ENCODE measurements at places on chromosomes 4 and X. TPM values are rescaled to one million over a fixed set of nuclear protein-coding genes. Genes with fewer than 3 reads are reported as not detected.

DNA sequence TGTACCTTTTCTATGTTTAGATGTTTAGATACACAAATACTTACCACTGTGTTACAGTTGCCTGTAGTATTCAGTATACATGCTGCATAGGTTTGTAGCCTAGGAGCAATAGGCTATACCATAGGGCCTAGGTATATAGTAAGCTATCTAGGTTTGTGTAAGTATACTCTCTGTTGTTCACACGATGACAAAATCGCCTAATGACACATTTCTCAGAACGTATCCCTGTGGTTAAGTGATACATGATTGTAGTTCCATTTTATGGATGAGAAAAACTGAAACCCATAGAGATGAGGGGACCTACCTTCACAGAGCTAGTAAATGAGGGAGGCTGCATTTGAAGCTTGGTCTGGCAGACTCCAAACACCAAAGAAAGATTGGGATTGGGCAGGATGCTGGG, 79.4 kb upstream of the EFNB1 start:
- no peak for DNase-seq

DNA sequence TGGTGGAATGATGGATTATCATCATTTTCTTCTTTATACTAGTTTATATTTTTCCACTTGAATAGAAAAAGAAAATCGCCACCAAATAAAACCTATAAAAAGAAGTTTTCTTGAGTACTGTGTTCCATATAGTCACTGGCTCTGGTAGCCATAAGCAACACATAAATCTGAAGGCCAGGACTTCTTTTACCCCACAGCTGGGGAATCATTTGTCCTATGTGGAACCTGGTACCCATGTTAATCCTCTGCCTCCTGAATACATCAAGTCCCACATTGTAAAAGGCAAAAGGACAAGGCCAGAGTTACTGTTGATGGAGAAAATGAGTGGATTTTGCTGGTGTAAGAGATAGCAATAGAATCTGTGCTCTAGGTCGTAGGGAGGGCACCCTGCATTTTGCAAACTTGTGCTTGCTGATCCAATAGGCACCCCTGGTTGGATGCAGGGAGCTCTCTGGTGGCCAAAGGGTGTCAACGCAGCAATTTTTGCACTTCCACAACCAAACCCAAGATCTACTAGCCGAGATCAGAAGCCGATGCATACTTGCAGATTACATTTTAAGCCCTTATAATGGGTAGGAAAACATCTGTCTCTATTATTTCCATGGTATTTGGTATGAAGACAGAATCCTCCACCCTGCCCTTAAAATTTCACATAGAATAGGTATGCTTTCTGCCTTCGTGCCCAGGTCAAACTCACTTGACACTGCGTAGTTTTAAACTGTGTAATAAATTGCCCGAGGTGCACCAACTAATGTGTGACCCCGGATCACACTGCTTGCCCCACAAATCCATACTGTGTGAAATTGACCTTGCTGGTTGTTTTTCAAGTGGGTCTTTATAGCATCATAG, 146.2 kb upstream of the SCML1 start:
- peak; percentile 58 for DNase-seq

- no peak for DNase-seq
Measured at GRCh38 chr4:3498901-3499510, 33.2 kb downstream of the LRPAP1 start.

DNA sequence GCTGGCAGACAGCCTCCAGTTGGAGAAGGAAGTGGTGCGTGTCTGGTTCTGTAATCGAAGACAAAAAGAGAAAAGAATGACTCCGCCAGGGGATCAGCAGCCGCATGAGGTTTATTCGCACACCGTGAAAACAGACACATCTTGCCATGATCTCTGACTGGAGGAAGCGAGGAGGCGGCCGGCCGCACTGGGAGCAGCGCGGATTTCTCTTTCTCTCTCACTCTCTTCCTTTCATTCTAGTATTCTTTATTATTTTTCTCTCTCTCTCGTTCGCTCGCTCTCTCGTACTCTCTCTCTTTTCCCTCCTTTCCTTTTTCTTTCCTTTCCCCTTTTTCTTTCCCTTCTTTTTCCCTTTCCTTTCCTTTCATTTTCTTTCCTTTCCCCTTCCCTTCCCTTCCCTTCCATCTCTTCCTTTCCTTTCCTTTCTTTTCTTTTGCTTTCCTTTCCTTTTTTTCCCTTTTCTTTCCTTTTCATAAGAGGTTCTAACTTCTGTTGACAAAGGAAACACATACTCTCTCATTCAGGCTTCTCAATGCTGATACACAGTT, 1.2 kb downstream of the POU3F4 start:
- no peak for DNase-seq

- DNase-seq, result no peak
Measured at GRCh38 chr4:3683744-3684421, 82.3 kb upstream of the ADRA2C start.

DNA sequence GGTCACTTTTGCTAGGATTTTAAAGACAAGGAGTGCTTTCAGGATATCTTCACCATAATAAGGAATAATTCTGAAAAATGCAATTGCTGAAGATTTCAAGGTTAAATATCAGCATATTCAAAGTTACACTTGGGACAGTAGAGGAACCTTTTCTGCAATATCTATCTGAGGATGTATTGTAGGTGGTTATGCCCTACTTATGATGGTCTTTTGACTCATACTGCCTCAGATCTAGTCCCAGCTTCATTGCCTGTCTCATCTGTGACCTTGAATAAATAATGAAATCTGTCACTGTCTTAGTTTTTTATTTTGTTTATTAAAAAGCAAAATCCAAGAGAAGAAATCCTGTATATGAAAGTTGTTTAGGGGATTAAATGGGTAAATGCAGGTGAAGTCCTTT, 2.9 kb downstream of the BANK1 start:
- no peak for DNase-seq

- no peak for DNase-seq
Measured at GRCh38 chrX:129614481-129615255, 40.1 kb downstream of the APLN start.

GRCh38 chr4:11397146-11397545, 31.5 kb downstream of the HS3ST1 start:
- DNase-seq, result peak; percentile 70

- no peak for DNase-seq
Measured at GRCh38 chr4:169885893-169886292, 128.1 kb upstream of the HPF1 start.

DNA sequence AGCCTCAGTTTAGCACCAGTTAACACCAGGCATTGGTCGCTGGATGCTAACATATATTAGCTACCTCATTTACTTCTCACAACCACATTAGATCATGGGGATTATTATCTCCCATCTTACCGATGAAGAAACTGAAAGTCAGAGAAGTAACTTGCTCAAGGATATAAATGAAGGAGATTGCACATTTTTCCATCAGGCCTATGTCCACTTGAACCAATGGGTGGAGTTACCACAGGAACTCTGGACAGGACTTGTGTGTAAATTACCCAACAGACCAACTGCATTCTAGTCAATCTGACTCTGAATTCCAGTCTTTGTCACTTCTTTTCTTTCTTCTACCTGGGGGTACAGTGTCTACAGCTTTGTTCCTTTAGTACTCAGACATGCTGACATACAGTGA, 1.8 kb downstream of the LNX1 start:
- no peak for DNase-seq

DNA sequence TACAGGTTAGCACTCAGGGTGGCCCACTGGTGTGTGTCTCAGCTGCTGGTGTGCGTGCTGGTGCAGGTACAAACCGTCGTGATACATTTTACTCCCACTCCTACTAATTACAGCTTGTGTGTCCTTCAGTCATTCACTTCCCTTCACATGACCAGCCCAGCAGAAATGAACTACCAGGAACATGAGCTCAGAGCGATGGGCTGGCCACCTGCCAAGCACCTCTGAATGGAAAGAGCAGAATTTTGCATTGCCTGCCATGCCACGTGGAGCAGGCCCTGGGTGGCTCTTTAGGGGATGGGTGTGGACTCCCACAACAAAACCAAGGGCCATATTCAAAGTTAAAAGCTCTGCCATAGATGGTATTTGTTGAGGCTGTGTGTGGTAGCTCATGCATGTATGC, 58.9 kb upstream of the PGM2 start:
- DNase-seq, result peak; percentile 36

TRIM60 gene
- not detected for total RNA-seq

GRCh38 chrX:117645639-117646038, 471.0 kb downstream of the KLHL13 start:
- no peak for DNase-seq

ADAMTS3 gene
- 0.76 TPM for total RNA-seq

SUPT20HL2 gene
- not detected for total RNA-seq

DNA sequence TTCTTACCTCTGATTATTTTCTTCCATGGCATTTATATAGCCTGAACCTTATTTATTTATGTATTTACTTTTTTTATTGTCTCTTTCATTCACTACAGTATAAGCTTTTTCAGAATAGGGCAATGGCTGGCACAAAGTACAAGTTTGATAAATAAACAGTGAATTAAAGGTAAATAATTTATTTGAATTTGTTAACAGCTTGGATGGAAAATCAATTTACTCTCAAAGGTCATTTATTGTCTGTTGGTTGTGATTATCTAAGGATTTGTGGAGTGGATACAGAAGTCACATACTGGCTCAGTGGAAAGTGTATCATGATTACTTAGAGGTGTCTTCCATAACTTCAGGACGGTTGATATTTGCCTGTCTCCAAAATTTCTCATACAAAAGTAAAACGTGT, 2472.9 kb downstream of the PCDH7 start:
- DNase-seq, result no peak

DNA sequence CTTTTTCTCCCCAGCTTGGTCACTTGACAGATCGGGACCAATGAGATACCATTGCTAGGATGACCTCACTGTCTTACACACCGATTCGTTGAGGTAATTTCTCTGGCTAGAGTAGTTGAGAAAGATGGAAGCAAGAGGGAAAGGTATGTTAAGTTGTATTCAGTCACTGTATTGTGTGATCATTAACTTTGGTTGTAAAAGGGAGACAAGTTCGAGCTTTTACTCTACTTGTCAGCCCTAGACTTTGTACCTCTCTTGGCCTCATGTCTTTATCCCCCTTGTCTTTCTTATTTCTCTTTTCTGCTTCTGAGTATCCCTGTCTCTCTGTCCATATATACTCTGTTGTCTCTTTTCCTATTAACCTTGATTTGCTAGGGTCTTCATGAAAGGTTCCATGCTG, 15.5 kb downstream of the FMR1 start:
- DNase-seq, result no peak

LIAS gene
- total RNA-seq, result 16.4 TPM

GRCh38 chrX:101078716-101079598, at the start of gene TMEM35A:
TMEM35A (plus strand) TSS chrX:101078879; CDS start chrX:101079003, 124 bp downstream.
- DNase-seq, result no peak

AGTR2 gene
- total RNA-seq, result not detected

RENBP gene
- 6.8 TPM for total RNA-seq

- no peak for DNase-seq
Measured at GRCh38 chr4:111957997-111958396, 187.3 kb upstream of the FAM241A start.

DNA sequence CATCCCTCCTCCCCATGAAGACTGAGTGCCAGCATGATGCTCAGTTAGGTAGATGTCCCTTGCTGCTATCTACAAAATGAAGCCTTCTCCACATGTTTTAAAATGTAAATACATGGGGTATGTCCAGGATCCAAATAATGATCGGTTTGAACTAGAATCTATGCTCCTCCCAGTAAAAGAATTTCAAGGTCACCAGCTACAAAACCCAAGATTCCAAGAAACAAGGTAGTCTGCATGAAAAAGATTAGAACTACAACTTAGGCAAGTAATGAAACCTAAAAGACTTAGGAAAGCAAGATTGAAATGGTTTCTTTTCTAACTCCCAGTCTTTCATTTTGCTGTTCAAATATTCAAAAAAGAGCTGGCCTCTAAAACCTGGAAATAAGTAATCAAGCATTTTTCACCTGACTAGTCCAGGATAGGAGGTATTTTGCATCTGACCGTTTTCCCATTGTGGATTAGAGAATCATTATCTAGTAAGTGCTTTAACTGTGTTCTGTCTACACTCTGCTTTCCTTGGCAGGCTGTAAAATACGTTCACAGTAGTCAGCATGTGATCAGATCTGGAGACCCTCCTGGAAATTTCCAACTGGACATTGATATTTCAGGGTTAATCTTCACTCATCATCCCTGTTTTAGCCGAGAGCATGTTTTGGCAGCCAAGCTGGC, 57.4 kb downstream of the CC2D2A start:
- DNase-seq, result no peak

GUCY1A1 gene
- total RNA-seq, result 0.17 TPM

- DNase-seq, result no peak
Measured at GRCh38 chr4:166460769-166461550, 587.9 kb downstream of the TLL1 start.

GRCh38 chrX:100658941-100659381, 15.0 kb downstream of the SRPX2 start:
- DNase-seq, result peak; percentile 41

LSM6 gene
- 45.6 TPM for total RNA-seq

DNA sequence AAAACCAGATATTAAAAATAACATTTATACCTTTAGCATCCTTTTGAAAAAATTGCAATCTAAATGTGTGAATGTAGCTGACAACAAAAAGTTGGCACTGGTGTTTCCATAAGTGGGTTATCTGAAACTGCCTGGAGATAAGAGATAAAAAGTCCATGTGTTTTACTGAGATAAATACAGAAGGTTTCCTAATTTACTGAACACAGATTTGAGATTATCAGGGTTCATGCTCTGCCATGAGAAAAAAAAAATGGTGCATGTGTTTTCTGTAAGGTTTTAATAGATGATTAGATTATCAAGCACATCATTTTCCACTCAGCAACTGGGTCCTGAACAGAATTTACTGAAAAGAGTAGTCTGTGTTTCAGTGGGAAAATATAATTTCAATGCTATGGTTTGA, 326.2 kb upstream of the SLIT2 start:
- DNase-seq, result no peak

DNA sequence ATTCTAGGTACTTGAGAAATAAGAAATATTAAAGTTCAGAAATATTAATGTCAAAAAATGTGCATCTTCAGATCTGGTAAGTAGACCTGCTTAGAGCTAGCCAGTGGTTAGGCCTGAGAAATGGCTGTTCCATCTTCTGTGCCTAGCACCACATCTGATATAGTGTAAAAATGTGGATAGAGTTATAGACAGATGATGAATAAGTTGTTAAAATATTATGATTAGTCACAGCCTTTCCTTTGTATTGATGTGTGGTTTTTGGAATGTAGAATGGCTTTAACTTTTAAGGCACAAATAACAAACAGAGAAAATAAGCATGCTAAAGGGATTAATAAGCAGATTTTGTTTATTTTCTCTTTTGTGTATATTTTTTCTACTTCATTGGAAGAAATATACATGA, 133.5 kb upstream of the NUDT6 start:
- no peak for DNase-seq

EPGN gene
- total RNA-seq, result 4.5 TPM

SHOX gene
- not detected for total RNA-seq

BST1 gene
- total RNA-seq, result 0.31 TPM

TSPAN7 gene
- total RNA-seq, result not detected

FGFBP2 gene
- total RNA-seq, result not detected

MAGEC2 gene
- total RNA-seq, result not detected

DNA sequence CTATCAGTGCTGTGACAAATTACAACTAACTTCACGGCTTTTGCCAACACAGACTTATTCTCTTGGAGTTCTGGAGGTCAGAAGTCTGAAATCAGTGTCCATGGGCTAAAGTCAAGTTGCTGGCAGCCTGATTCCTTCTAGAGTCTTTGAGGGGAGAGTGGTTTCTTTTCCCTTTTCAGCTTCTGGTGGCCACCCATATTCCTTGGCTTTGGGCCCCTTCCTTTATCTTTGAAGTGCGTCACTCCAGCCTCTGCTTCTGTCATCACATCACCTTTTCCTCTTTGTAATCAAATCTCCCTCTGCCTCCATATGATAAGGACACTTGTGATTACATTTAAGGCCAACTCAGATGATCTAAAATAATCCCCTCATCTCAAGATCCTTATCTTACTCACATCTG, 9.0 kb downstream of the FAM114A1 start:
- no peak for DNase-seq

UGT2B11 gene
- not detected for total RNA-seq
